Astrocyte of the spinal cord (primary cell): ENCODE measurements at places on chromosomes 11 and 22.

GRCh38 chr11:73518195-73518594 lies 79.7 kb downstream of the FAM168A start:
- no peak for DNase-seq

GRCh38 chr22:37733625-37734401 lies 37.0 kb downstream of the TRIOBP start:
- DNase-seq = no peak

- DNase-seq = peak; percentile 65
Measured at GRCh38 chr22:19429950-19430889, 1.3 kb downstream of the HIRA start.

GRCh38 chr22:27024982-27025381 lies 367.6 kb downstream of the MIAT start:
- DNase-seq = no peak

GRCh38 chr11:96317985-96318384 lies 25.0 kb downstream of the MAML2 start:
- DNase-seq = no peak

DNA sequence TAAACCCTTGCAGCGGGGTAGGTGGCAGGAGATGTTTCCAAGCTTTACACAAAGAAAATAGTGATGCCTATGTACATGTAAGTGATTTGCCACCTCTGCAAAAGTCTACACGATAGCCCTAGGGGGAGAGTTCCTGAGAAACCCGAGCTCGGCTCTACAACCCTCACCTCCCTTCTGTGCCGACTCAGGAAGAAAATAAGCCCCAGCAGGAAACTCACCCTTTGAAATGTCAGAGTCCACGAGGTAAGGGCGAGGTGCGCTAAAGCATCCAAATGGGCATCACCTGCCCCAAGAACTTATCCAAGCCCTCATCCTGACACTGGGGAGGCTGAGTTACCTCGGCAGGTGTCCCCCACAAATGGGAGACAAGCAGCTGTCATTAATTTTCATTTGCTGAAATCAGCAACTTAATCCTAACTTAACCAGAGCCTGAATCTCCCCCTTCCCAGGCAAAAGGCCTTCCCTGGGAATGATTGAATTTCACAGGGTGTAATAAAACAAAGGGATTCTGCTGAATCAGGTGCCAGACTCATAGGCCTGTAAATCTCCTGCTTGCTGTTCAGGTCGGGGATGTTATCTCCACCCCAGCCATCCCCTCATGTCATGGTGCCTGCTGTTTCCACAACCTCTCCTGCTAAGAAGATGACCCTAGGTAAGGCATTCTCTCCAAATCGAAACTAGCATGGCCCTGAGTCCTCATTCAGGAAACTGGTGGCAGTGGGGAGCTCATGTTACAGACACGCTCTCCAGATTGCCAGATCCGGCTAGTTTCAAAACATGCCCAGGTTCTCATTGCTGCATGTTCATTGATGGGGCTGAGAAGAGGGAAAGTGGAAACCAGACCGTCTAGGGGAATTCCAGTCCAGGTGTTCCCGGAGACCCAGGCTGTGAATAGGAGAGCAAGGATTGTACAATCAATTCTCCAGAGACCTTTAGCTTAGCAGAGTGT lies 105.3 kb upstream of the KIRREL3 start:
- no peak for DNase-seq

DNA sequence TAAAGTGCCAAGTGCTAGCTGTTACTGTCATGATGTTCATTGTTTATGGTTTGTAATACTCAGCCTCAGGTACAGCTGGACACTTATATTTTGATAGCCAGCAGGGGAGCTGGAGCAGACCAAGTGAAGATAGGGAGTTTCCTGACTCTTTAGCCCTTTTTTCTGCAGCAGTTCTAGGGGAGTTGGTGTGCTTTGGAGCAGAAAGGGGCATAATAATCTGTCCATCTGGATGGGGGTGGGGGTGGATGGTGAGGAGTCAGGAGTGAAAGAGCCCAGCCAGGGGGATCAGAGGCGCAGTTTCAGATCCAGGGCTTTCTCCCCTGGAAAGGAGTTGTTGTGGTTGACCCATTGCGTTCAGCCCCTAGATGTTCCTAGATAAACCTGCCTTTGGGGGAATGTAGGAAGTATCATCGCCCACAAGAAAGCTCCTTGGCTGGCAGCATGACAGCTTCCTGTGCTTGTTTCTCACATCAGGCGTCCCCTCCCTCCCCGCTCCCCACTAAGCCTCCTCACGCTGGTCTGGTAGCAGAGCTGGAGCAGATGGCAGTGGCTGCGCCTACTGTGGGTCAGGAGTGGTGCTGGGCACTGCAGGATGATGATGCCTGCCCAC lies 41.9 kb downstream of the MED15 start:
- peak; percentile 46 for DNase-seq

DNA sequence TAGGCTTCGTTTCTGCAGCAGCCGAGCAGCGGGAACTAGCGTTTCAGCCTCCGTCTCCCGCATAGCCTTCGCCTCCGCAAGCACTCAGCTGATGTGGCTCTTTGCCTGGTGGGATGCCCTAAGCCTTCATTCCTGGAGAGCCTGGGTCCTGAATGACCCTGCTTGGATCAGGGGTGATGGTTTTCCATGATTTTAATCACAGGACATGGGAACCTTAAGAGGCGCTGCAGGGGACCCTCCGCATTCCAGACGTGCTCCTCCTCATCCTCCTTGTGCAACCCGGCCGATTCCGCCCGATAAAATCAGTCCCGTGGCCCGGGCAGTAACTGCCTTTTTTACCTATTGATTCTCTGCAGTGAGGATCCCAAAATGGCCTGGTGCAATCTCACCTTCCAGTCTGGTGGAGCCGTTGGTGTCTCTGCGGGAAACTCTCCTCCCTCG lies 8.2 kb downstream of the C11orf21 start:
- DNase-seq = no peak

DNA sequence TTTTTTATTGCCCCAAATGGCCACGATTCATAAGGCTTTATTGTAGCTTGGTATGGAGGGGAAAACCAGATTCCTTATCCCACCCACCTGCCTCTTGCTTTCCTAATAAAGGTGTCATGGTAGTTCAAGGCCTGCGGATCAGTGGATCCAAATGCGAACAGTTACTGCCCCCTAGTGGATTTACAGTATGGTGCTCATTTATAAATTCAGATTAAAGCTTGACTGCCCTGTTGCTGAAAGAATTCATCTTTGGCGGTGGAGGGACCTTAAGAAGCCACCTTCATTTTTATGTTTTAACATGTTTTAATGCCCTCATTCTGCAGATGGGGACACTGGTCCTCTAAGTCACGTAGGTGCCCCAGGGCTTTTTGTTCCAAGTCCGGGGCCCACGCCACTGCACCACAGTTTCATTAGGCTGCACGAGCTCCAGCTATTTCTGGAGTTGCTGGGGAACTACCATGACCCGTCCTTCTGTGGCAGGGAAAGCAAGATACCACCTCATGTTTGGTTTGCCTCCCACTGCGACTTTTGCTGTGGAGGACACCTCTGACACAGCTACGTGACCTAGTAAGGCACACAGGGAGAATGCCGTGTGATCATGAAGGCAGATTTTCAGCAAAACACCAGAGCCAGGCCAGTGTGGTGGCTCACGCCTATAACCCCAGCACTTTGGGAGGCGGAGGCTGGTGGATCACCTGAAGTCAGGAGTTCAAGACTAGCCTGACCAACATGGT lies 15.6 kb upstream of the INCENP start:
- peak; percentile 74 for DNase-seq

DNA sequence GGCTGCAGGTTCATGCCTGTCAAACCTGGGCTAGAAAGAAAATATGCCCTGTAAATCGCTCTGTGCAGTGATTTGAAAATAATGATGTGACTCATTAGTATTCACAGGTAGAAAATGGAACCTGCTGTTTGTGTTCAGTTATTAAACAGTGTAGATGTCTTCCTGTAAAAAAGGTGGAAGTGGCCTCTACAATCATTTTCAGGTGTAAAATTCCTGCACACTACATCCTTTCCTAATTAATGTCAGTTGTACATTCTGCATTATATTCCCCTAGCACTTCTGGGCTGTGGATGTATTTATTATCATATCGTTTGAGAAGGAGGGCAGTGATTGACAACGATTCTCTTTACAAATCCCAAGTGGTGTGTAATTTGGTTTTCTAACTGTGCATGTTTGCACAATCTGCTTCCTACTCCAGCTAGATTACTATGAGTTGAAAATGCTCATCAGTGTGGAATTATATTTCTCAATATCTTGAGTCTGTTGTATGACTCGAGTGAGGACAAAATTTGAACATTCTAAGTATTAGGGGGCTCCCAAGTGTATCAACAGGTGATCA lies 454.0 kb upstream of the DDI1 start:
- DNase-seq = no peak

- DNase-seq = no peak
Measured at GRCh38 chr11:115590254-115590653, 86.0 kb upstream of the CADM1 start.

- no peak for DNase-seq
Measured at GRCh38 chr11:73291196-73291595, 16.9 kb upstream of the ARHGEF17 start.

DNA sequence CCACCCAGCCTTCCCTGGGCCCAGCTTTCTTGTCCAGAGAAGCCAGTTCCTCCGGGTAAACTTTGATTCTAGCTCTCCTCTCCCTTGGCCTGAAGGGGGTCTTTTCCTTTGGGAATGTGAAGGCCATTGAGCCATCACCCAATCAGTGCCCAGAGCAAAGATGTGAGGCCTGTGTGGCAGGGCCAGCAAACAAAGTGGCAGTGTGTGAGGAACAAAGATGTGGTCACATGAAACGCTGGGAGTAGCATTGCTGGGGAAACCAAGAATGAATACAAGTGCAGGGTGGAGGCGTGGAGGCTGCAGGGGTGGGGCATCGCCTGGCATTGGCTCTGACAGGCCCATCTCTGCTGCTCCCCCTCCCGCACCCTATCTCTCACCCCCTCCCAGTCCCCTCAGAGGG lies 91.9 kb upstream of the BID start:
- no peak for DNase-seq

DNA sequence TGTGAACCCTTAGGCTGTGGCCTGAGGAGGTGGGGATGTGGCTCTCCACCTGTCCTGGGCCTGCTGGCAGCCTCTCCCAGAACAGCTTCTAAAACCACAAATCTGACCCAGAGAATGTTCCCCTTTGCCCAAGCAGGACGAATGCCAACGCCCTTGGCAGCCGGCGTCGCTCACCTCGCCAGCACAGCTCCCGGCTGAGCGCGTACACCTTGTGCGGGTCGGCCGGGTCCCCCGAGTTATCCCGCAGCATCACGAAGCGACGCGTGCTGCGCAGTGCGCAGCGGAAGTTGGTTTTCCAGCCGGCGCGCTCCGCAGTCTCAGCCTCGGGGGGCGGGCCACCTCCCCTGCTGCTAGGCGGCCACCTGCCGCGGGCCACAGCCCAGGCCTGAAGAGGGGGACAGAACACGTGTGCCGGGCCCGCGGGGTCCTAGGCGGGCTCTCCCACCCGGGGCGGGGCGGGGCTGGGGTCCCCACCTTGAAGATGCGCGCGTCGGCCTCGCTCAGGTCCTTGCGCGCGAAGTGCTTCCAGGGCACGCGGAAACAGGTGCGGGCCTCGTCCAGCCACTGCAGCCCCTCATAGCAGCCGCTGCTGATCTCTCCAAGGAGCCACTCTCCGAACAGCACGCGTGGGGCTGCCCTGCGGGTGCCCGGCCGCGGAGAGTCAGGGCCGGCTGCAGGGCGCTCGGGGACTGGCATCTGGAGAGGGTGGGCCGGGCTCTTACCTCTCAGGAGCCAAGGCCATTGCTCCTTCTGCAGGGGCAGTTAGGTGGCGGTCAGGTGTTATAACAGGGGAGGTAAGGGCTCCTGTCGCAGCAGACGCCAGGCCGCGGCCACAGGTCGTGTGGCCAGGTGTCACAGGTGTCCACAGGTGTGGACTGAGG lies 887 bp downstream of the IRF7 start:
- no peak for DNase-seq

DNA sequence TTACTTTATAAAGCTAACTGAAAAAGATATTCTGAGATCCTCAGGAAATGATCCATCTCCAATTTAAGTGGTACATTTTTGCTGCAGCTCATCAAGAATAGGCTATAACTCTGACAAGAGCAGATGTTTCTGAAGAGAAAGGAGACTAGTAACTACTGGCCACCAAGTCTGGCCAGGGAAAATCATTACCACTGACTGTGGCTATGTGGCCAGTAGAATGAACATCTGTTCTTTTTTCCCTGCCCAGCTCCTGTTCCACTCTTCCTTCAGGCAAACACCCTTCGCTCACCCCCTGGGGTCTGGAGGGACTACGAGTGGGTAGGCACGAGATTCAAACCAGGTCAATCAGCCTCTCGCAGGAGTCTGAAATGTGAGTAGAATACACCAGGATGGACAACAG lies 23.9 kb downstream of the TMEM123 start:
- no peak for DNase-seq

GRCh38 chr22:36506637-36507517 lies at the start of gene FOXRED2:
Gene FOXRED2, minus strand, starts transcription at chr22:36507040. Its CDS starts 618 bp downstream, at chr22:36506422.
- peak; percentile 72 for DNase-seq

DNA sequence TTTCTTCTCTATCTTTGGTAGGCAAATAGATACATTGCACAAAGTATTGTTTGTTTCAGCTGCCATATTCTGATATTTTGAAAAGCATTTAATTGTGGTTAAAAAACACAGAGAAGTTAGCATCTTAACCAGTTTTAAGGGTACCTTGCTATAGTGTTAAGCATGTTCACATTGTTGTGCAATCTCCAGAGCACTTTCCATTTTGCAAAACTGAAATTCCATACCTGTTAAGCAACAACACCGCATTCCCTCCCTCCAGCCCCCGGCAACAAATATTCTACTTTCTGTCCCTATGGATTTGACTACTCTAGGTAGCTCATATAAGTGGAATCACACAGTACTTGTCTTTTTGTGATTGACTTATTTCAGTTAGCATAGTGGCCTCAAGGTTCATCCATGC lies 33.9 kb downstream of the CNTF start:
- DNase-seq = no peak

DNA sequence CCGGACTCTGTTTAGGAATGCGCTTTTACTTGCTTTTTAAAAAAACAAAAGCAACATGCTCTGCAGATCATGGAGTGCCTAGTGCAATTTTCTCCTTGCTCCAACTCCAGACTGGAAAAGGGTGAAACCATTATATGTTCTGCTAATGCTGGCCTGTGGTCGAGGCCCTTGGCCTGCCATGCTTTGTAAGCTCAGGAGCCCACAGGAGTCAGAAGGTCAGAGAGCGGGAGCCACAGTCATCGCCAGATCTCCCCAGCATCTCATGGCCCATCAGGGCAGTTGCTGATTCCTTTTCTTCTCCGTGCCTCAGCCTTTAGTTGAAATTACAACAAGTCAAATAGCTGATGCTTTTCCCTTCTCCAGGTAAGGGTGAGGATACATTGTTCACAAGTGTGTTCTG lies 80.3 kb downstream of the DDIAS start:
- no peak for DNase-seq
